DMS153 (cell line): ENCODE measurements at places on chromosomes 6 and 20.

GRCh38 chr6:44446626-44447300 is 59.3 kb downstream of the CDC5L start:
- DNase-seq: no peak

DNA sequence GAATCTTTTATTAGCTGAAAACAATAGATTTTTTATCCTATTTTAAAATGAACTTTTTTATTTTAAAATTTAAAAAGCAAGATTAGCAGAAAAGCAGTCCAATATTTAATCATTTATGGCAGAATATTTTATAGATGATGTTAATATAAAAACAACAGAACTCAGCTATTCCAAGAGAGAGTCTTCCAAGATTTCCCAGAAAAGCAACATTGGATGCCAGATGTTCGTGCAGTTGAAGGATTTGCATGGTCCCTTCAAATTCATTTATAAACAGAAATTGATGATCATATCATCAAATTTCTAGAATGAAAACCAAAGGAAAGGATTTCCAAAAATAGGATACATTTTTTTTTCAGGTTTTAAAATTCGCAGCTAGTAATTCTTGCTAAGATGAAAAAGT is 25.4 kb upstream of the CNKSR3 start:
- DNase-seq: no peak

DNA sequence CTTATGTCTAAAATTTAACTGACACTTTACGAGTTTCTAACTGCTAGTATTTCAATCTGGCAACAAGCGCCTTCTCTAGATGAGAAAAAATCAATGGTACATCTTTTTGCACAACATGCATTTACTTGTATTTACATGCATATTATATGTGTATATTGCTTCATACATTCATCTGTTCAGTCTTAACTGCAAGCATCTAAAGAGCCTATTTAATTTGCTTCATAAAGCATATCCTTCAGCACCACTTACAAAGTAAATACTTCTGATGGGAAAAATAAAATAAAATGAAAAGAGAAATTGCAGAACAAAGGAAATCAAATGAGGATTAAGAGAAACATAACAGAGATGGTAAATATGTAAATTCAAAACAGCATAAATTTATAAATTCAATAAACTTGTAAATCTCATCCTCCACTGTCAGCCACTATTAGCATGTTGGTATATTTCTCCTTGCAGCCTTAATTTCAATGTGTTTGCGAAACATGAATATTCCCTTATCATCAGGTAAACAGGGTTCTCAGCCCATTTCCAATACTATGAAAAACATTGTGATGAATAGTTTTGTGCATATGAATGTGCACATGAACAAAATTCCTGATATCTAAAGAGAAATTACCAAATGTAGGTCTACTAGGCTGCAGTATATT is 332.5 kb upstream of the RUNX2 start:
- DNase-seq: no peak

- no peak for DNase-seq
Measured at GRCh38 chr6:88970301-88970700, 6.9 kb upstream of the RNGTT start.

GRCh38 chr6:167094820-167095637 is 27.9 kb upstream of the CCR6 start:
- DNase-seq: no peak
